ENCODE measurements at places on chromosomes 7 and 10. TPM values are rescaled to one million over a fixed set of nuclear protein-coding genes. Genes with fewer than 3 reads are reported as not detected.

DNA sequence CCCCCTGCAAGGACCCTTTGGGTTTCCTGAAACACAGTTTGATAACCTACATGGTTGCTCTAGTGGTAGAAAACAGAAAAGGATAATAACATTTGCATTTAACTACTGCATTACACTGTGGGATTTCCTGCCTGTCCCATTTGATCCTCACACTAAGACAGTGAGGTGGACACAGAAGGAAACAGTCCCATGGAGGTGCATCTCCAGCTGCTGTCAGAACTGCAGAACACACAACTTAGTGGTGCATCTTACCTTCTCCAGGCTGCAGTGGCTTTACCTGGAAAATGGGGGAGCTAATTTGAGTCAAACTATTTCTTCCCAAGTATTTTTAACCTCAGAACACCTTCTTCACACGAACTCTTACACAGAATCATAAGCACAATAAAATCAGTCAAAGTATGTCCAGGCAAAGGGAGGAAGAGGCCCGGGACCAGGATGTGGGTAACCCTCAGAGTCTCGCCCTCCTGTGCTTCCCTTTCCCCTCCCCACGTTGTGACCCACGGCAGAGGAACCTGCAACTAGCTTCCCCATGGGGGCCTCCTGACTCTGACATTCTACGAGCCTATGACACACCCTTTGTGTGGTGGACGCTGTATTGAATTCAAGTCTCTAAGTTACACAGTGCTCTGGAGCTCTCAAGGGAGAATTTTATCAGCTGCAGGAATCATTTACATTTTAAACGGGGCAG is 33.7 kb downstream of the SCRN1 start:
- ATAC-seq, result peak; percentile 61

DNA sequence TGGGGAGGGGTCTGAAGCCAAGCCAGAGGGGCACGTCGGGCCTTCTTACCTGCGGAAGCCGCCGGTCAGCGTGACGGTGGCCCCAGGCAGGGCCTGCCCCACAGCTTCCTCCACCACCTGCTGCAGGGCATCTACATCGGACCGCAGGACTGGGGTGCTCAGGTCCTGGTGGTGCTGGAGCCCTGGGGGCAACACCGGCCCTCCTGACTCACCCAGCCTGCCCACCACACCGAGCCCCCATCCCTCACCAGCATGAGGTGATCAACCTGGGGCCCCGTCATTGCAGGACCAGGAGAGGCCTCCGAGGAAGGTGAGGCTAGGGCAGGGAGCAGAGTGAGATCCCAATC is 8.0 kb downstream of the POLM start:
- no peak for ATAC-seq

Gene SEPHS1
- 40.4 TPM for total RNA-seq

Gene ADAM12
- total RNA-seq, result 8.4 TPM

DNA sequence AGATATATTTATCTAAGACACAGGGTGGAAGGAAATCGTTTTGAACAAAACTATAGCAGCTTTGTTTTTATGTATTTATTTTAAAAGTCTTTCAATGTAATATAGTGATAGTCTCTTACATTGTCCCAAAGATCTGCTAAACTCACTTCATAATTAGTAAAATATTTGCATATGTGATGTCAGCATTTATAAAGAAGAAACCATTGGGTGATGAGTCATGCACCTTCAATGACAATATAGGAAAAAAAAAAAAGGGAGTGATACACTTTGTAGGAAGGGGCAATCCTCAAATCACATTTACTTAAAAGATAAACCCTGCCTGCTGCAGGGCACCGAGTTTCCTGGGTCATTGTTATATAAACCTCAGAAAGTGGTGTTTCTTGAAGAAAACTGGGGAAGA is 112.4 kb upstream of the SEMA3C start:
- ATAC-seq, result no peak

GRCh38 chr7:21134631-21135030 is 293.3 kb upstream of the SP4 start:
- no peak for ATAC-seq

DNA sequence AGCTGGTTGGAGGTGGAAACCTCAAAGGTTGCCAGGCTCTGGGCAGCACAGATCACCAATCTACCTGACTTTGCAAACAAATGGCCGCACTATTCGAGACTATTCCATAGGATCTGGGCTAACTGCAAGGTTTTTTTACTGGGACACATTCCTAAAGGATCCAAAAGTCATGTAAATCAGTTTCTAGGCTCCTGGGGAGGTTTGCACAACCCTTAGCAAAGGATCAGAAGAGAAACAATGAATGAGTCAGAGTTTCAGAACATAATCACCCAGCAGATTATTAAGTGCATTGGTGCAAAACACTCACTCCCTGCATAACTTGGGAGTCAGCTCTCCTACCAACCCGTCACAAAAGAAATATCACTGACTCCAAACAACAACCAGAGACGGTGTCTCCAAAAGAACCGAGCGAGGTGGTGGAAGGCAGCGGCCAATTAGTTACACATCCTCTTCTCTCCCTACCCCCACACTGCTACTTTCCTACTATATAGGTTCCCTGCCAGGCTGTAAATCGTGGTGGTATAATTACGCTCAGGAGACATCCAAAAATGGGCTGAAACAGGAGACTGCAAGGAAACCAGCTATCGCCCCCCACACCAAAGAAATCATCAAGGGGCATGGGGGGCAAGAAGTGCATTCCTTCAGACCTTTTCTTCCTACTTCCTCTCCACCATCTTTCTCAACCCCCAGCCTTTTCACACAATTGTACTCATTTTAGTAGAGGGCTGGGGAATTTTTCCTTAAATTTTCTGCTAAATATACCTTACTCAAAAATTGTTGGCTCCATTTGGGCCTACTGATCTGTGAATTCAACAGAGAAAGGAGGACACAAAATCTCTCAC is 3.2 kb downstream of the UBE2H start:
- peak; percentile 72 for ATAC-seq

DNA sequence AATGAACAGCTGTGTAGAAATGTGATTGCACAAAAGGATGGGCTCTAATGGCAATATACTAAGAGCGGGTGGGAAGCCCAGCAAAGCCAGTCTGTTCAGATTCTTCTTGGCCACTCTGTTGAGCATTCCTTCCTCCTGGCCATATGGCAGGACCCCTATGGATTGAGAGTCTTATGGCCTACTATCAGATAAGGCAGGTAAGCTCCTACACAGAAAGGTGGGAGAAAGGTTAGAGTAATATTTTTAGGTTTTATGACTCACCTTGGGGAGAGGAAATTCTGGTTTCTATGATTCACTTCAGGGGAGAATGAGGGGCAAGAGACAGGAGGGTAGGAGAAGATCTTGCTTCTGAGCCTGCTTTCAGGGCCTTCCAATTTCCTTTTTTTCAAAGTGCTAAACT is 15.1 kb upstream of the AKR1B10 start:
- peak; percentile 31 for ATAC-seq

DNA sequence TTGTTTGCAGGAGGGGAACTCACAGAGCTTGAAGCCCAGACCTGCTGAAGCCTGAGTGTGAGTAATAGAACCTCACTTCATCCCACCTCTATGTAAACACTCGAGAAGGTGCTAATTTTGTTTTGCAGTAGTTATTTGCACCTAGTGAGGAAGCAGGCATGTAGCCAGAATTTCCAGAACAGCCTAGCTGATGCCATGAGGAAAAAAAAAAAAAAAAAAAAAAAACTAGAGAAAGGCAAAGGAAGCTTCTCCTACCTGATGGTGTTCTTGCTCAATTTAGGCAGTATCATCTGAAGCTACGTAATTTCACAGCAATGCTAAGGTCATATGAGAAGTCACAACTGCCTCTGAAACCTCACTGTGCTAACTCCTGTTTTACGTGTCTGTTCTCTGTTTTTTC is 13.6 kb upstream of the GPR37 start:
- ATAC-seq, result no peak

DNA sequence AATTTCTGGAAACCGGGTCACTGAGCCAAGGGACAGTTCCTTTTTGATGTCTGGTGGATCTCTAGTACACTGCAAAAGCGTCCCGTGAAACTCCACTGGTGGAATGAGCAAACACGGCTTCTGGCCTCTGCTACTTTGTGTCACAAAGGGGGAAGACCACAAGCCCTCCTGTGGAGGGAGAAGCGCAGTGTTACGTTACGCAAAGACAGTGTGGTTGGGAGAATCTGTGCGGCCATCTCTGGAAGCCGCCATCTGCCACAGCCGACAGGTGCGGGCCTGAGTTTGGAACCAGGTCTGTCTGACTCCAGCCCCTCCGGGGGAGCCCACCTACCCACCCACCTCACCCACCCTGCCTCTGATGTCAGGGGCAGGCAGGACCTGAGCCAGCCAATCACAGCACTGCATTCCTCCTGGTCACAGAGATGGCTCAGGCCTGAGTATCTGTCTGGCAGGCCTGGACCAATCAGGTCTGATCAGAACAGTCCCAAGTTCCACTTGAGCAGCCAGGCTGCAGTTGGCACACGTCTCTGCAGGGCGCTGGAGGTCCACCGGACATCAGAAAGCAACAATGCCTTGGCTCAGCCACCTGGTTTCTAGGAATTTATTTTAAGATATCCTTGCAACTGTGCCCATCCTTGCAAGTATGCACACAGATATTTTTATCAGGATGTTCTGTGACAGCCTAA is 3.0 kb upstream of the CYP2W1 start:
- ATAC-seq, result no peak

GRCh38 chr10:8319704-8320103 is 265.2 kb downstream of the GATA3 start:
- ATAC-seq, result no peak

Gene NEUROG3
- 0.78 TPM for total RNA-seq

- ATAC-seq, result peak; percentile 82
Observed at GRCh38 chr7:95511716-95512260, 26.0 kb downstream of the ASB4 start.

DNA sequence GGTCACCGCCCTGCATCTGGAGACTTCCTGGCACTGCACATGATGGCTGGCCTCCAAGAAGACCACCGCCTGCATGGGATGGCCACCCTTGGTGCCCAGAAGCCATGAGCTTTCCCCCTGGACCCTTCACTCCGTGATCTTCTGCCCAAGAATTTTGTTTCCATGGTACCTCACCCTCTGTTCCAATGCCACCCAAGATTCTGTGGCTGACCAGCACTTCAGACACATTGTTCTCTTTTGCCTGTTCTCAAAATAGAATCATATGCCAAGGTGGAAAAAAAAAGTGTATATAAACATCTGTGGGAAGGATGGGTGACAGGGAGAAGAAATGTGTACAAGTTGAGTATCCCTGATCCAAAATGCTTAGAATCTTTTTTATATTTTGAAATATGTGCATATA is 12.1 kb downstream of the HTR7 start:
- ATAC-seq, result no peak

DNA sequence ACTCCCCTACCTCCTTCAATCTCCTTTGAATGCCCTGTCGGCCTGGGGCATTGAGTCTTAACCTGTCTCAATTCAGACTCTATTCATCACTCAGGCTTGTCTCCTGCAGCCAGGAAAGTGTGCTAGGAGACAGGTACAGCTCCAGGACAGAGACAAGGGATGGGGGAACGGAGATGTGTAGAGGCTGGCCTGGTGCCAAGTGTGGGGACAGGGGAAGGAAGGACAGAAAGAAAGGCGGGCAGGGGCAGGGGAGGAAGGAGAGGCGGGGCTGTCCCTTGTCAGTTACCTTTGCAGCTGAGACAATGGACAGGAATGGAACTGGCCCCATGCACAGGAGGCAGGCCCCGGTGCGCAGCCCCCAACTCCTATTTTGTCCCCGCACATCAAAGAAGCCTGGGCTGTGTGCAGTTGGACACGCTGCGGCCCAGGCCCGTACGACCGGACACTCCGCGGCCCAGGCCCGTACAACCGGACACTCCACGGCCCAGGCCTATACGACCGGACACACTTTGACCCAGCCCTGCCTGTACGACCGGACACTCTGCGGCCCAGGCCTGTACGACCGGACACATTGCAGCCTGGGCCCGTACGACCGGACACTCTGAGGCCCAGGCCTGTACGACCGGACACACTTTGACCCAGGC is 36.9 kb downstream of the CHST15 start:
- ATAC-seq, result no peak

DNA sequence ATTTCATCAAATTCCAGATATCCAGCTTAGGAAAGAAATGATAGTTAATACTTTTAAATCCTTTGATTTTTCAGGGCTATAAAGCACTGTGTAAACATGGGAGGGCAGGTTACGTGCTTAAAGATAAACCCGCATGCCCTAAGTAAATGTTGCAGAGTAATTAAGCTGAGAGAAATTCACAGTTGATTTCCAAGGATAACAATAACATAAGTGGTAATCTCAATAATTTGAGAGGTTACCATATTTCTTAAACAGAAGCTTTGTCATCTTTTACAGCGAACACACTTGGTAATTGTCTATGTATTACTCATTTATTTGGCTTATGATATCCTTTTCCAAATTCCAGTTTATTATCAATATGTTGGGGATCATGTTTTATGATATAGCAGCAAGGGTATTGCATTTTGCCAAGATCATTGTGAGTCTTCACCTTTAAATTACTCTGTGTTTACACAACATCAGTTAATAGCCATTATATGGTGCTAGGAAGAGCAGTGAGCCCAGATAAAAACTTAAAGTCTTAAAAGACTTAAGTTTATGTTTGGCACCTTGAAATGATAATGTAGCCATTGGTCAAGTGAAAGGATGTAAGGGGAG is 15.4 kb downstream of the MGAM start:
- no peak for ATAC-seq

DNA sequence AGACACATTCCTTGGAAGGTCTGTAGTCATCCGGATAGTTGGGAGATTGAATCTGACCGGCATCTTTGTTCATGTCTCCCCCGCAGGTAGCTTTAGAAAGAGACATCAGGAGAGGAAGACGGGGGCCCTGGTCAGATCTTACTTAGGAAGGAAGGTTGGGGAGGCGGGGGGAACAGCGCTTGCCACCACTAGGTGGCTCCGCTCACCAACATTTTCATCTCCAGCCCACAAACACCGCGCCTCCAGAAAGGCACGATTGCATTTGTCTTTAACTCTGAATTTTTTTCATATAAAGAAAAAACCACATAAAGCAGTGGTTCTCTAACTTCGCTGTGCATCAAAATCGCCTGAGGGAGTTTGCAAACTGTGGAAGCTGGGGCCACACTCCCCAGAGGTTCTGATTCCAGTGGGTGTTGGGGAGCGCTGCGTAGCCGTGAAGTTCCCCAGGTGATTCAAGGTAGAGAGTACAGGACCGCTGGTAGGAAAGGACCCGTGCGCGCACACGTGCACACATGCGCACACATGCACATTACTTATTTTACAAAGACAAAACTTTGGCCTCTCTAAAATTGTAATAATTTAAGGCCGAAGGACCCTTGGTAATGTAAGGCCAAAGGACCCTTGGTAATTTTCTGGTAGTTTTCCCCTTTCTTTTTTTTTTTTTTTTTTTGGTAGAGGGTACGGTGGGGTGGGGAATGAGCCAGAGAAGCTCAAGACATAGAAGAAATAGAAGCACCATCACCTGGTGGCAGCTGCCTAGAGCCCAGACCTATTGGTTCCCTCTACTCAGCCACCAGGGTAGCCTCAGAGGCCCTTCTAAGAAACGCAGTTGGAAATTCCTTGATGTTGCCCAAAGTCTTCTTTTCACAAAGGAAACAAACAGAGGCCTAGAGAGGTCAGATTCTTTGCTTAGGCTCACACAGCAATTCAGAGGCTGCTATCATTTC is 37.4 kb upstream of the OPALIN start:
- peak; percentile 75 for ATAC-seq

DNA sequence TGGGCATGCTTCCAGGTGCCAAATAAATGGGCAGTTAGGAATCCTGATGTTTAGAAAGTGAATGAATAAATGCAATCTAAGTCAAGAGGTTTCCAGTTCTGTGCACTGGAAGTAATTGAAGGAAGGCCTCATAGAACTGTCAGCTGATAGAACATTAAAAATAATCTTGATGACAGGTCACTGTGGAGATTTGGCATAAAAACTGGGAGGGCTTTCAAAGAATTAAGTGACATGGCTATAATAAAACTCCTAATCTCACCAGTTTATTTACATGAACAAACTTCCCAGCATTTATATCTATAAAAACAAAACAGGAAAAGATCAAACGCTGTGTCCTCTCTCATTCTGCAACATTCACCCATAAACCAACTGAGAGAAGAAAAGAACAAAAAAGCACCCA is 170.5 kb downstream of the SLIT1 start:
- no peak for ATAC-seq

Measured in activated T-helper 17 cell treated with anti-CD3 and anti-CD28 coated beads, Interleukin-2, amount 50 U/mL, for 72 hours (primary cell).